ENCODE measurements at places on chromosomes 2 and 18. TPM values are rescaled to one million over a fixed set of nuclear protein-coding genes. Genes with fewer than 3 reads are reported as not detected.
A peak's percentile ranks its signal among the peaks of the same experiment; 100 is the strongest.

GRCh38 chr18:76486038-76486437, 9.0 kb downstream of the ZNF516 start:
- no peak for DNase-seq
- H3K27me3 ChIP-seq: no peaks in the 10 kb centered on the region
- no peak overlapping the region for H3K4me3 ChIP-seq
- H3K4me1 ChIP-seq: peaks cover 6% of the 10 kb centered on the region

DNA sequence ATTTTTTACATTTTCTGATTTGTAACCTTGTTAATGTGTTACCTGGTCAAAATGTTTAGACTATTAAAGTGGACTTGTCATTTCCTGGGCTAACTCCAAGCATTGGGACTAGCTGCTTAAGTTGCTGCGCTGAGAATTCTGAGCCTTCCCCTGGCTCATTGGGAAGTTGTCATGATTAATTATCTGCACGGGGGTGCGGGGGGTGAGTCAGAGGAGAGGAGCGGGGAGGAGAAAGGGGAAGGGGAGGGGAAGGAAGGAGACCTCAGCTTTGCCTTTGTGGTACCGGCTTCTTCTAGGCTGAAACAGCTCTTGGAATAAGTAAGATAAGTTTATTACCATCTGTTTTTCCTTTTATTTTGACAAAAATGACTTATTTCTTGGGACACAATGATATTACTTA, 52.9 kb upstream of the APCDD1 start:
- no peaks in the 10 kb centered on the region for H3K27me3 ChIP-seq
- H3K27ac ChIP-seq: no peak overlapping the region
- H3K4me1 ChIP-seq: peaks cover 3% of the 10 kb centered on the region
- H3K36me3 ChIP-seq: no peaks in the 10 kb centered on the region
- no peak for DNase-seq

DNA sequence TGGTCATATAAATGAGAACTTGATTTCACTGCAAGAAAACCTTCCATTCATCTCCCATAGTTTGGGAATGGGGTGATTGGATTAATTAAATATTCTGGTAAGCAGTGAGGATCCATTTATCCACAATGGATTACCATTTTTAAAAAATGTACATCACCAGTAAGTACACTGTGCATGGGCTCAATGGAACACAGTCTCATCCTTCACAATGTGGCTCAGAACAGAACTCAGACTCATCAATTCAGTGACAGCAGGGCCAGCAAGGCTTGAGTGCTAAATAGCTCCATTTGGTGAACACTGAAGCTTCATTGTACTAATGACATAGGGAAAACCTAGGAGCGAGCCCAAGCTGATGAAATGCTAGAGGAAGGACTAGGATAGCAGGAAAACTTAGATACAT, 223.8 kb downstream of the CMPK2 start:
- H3K27me3 ChIP-seq: no peaks in the 10 kb centered on the region
- no peak overlapping the region for H3K4me3 ChIP-seq
- DNase-seq: no peak

The FBLN7 gene
- 0.25 TPM for total RNA-seq

The SETBP1 gene
- 46.6 TPM for total RNA-seq

The GAREM1 gene
- total RNA-seq: 0.09 TPM

DNA sequence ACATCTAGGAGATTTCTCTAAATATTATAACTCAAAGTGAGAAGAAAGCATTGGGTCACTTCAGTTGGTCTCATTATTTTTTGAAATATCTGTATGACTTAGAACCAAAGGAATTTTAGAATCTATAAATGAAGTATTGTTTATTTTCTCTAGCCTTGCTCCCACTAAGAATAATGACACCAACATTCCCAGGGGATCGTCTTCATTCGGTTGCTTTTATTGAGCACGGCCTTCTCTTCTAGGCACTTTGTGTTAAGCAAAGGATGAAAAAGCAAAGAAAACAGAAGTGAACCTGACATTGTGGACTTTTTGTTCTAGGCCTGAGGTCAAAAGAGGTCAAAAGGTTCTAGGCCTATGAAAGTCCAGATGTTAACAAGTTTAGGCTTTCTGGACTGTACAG, 231.9 kb downstream of the GALR1 start:
- no peaks in the 10 kb centered on the region for H3K36me3 ChIP-seq
- no peak for DNase-seq
- no peak overlapping the region for H3K4me3 ChIP-seq
- no peak overlapping the region for H3K27ac ChIP-seq
- no peaks in the 10 kb centered on the region for H3K4me1 ChIP-seq

The RAB27B gene
- total RNA-seq: 24.0 TPM

DNA sequence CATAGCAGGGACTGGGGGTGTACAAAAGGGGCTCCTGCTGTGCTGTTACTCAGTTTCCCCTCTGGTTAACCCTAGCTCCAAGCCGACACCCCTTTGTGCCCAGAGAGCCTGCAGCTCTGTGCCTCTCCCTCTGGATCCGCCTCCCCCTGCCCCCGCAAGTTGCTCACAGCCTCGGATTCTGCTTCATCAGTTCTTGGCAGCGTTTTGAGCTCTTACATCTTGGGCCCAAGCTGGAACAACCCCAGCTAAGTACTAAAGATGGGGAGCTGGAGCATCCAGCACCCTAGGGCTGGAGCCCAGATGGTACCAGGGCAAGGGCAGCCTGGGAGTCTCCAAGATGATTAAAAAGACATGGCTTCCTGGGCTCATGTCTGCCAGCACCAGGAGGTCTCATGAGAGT, 40.7 kb downstream of the POMC start:
- peaks cover 23% of the 10 kb centered on the region for H3K27me3 ChIP-seq
- DNase-seq: no peak
- no peaks in the 10 kb centered on the region for H3K36me3 ChIP-seq
- peaks cover 20% of the 10 kb centered on the region for H3K4me1 ChIP-seq

- peak; percentile 86 for DNase-seq
- peaks cover 8% of the 10 kb centered on the region for H3K36me3 ChIP-seq
- peak overlapping the region; percentile 59 for H3K27ac ChIP-seq
- H3K4me3 ChIP-seq: no peak overlapping the region
Measured at GRCh38 chr2:25286025-25286400, 55.7 kb downstream of the DNMT3A start.

DNA sequence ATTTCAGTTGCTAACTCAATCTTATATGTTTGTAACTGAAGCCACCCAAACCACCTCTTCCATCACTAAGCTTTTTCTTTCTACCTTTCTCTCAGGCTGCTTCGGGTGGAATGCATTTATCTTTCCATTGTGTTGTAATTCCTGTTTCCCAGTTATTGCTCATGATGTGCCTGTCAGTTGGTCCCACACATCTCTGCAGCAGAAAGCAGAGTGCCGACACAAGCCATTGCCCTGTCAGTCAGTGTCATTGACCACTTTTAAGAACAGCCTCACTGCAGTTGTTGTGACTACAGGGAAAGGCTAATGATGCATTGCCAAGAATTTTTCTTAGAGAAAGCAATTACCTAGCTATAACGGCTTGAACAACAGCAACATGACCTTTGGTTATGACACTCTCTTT, 24.8 kb upstream of the KCNJ3 start:
- H3K4me3 ChIP-seq: no peak overlapping the region
- no peak for DNase-seq
- H3K27ac ChIP-seq: no peak overlapping the region

DNA sequence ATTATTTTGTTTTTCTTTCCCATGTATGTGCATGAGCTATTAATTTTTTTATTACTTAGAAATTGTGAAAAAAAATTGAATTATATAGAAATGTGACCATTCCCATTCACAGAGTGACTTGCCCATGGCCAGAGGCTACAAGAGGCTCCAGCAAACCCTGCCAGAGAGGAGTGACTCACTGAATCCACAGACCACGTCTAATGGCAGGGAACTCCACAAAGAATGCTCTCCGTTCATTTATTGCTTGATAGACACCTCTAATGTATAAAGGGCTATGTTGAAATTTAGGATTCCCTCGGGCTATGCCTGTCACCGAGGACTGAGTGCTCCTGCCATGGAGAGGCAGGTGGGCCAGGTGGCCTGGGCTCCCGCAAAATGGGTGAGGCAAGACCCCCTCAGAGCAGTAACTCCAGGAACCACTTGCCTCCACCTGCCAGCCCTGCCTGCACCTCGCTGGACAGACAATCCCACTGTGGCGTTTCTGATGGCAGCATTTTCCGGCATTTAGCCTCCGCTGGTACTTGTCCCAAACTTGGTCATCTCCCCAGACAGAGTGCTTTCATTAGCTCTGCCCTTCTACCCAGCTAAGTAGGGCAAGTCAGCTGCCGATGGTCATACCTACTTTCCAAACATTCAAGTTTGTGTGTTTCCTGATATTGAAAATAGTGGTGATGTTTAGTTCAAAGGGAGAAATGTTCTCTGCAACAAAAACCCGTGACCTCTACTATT, 200.3 kb downstream of the PRKCE start:
- no peaks in the 10 kb centered on the region for H3K4me1 ChIP-seq
- H3K36me3 ChIP-seq: no peaks in the 10 kb centered on the region
- no peak overlapping the region for H3K4me3 ChIP-seq
- H3K27me3 ChIP-seq: no peaks in the 10 kb centered on the region
- DNase-seq: no peak

DNA sequence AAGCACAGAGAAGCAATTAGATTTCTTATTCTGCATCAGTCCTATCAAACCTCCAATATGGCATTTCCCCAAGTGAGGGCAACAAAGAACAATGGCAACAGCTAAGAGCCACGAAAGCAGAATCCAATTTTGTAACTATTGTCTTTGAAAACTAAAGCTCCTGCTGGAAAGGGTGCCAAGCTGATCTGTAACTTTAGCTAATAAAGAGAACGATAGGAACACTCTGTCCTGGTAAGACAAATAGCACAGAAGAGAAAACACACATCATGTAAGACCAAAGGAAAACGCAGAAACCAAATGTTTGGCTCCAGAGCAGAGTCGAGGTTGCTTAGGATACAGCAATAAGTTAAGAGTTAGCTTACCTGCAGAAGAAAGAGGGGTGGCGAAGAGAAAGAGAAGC, 160.5 kb downstream of the STK39 start:
- H3K36me3 ChIP-seq: no peaks in the 10 kb centered on the region
- peaks cover 9% of the 10 kb centered on the region for H3K4me1 ChIP-seq
- no peak for DNase-seq
- H3K4me3 ChIP-seq: no peak overlapping the region
- no peaks in the 10 kb centered on the region for H3K27me3 ChIP-seq

GRCh38 chr2:64779117-64779690, 125.5 kb upstream of the SERTAD2 start:
- no peak overlapping the region for H3K27ac ChIP-seq
- H3K36me3 ChIP-seq: no peaks in the 10 kb centered on the region
- H3K4me3 ChIP-seq: no peak overlapping the region
- no peaks in the 10 kb centered on the region for H3K4me1 ChIP-seq
- DNase-seq: peak; percentile 6

Measured in natural killer cell (primary cell).